ENCODE measurements at places on chromosomes 7 and 10. TPM values are rescaled to one million over a fixed set of nuclear protein-coding genes. Genes with fewer than 3 reads are reported as not detected.

DNA sequence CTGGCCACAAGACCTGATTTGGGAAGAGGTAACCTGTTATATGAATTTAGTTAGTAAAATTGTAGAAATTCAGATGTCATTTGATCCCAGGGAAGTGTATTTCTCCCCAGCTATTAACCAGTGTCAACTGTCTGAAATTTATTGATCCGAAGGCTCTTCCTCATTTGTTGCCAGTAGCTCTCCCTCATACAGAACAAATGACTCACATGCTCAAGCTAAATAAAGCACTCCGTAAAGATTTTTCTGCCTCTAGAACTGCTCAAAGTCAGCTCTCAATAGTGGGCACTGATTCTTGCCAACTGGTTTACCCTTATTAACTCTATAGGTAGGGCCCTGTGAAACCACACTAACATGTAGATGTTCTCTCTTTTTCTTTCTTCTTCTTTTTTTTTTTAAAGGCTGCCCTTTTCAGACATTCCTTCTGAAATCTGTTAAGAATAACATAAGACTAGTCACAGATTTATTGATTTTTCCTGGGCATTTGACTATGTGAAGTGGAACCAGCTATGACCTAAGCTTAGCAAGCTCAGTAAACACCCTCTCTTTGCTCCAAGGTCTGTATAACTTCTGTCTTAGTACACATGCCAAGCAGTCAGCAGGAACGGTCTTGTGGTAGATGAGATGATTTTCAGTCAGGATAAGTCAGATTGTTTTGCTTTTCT, 21.8 kb downstream of the RPA3 start:
- peak; percentile 40 for DNase-seq

- DNase-seq = no peak
These were observed 7.8 kb downstream of the DCLRE1A start for GRCh38 chr10:113846036-113846435.

DNA sequence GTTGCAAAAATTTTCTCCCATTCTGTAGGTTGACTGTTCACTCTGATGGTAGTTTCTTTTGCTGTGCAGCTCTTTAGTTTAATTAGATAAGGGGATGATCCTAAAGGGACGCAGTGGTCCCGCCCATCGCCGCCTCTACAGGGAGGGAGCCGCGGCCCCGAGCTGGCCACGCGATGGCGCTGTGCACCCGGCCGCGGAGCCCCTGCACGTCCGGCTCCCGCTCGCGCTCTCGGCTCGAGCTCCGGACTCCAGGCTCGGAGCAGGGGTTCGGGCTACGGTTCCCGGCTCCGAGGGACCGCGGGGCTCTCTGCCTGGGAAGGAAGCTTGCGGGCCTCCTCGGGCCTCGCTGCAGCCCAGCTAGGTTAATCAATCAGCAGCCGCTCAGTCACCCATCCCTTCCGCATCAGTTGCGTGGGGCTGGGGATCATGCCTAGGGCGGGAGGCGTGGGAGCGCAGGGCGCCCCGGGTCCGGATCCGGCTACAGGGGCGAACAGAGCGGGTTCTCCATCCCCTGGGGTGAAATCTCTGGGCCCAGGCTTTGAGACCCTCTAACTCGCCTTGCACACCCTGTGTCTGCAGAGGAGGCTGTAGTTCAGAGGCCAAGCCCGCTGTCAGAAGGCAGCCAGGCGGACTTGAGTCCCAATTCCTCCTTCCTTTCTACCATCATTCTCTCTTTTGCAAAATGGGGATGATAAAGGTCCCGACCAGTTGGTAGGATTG, 97.9 kb downstream of the WDR11 start:
- peak; percentile 59 for DNase-seq

GRCh38 chr10:73641328-73642060, at the start of gene MYOZ1:
MYOZ1 (minus strand) TSS chr10:73641474; CDS start chr10:73640017, 1,457 bp downstream.
- no peak for DNase-seq

GRCh38 chr10:130206216-130206737, 70.1 kb downstream of the GLRX3 start:
- DNase-seq = no peak

DNA sequence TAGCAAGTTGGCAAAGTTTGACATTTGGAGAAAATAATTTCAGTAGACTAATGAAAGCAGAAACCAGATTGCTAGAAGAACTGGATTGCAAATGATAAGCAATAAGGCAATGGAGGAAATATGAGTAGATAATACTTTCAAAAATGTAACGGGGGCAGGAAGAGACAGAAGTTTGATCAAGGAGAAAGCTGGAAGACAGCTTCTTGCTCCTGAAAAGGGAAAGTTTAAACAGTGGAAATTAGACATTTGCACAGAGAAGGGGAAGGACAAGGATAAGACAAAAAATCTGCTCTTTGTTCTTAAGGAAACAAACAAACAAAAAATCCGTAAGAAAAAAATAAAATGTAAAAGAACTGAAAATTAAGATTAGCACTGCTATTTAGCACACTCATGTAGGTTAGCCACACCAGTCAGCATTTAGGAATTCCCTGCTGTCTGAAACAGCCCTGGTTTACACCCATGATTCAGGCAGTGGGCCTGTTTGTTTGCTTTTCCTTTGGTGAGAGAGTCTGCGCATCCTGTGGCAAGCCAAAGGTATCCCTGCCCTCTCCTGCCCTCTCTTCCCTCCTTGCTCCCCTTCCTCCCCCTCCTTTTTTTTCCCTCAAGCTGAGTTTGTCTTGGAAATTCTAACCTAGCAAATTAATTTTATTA, 104.3 kb upstream of the CAV2 start:
- DNase-seq = peak; percentile 87

GRCh38 chr10:74363727-74364126, 212.7 kb downstream of the ADK start:
- DNase-seq = no peak

DNA sequence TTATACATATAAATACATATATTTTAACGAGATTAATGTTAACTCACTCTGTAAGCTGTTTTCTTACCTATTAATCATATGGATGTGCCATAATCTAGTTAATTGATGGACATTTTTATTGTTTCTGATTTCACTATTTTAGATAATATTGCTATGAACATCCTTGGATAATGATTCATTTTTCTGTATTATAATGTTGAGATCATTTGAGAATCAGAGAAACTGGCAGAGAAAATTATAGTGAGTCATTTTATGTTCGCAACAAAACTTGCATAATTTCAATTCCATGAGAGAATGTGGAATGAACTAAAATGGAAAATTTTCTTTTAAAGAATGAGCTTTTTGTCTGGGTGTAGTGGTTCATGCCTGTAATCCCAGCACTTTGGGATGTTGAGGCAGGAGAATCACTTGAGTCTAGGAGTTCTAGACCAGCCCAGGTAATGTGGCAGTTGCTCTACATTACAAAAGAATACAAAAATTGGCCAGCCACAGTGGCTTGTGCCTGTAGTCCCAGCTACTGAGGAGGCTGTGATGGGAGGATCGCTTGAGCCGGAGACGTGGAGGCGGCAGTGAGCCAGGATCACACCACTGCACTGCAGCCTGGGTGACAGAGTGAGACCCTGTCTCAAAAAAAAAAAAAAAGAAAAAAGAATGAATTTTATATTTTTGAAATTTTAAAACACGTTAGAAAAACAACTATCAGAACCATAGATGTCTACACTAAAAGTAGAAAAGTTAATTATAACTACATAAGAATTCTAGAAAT, 40.5 kb downstream of the PAPSS2 start:
- peak; percentile 85 for DNase-seq

DNA sequence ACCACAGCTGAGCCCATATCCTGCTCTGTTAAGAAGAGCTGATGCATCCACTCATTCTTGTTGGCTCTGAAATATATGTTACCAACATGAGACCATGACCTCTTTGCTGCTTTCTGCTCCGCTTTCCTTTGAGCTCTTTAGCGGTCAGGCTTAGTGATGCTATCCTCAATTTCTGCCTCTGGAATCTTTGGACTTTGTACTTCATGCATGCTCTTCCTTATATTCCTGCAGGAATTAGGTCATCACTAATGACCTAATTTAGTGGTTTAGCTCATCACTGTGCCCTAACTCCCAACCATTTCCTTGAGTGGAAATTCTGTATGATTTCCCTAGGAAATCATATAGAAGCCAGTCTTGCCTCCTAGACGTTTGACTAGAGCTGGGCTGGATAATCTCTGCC, 119.5 kb downstream of the AOAH start:
- no peak for DNase-seq

GRCh38 chr10:48456361-48456804, 148.5 kb downstream of the ARHGAP22 start:
- DNase-seq = no peak

DNA sequence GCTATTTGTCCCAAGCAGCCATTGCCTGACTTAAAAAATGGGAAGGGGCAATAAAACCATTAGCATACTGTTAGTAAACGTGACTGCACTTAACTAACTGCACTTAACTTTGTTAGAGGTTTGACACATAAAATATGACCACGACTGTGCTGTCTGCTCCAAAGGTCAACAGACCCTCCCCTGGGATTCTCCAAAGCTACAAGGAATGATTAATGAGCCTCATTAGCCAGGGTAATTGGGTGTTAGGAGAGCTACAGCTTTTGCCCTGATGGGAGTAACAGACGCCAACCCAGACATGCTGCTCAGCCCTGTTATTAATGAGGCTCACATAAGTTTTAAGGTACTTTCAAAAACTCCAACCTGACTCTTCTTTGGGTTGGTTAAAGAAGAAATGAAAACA, 129.4 kb upstream of the PLPP4 start:
- no peak for DNase-seq

DNA sequence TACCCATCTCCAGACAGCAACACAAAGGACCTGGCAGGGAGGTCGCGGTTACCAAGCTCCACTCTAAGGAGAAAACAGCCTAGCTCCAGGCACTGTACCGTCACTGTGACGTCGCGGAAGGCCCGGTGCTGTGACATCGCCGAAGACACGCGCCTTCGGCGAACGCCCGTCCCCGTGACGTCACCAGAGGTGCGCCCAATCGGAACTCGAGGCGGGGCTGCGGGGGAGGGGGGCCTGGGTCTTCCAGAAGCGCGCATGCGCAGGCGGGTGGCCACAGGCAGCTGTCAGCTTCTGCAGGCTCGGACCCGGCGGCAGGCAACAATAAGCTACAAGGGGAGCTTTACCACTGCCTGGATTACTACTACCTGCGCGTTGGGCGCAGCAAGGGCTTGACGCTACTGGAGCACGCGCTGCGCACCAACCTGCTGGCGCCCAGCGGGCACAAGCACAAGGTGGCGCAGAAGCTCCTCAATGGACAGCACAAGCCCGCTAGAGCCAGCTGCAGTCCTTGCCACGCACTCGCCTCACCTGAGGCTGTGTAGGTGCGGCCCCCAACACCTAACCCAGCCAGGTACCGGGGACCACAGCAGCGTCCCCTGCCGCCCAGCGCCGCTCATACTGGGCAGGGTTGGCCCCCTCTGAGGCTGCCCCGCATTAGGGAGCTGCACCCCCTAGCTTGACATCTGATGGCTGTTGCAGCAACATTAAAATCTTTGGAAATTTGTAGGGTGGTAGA, 208.4 kb downstream of the TPST1 start:
- DNase-seq = peak; percentile 48

- DNase-seq = no peak
These were observed 77.2 kb downstream of the KIAA1549 start for GRCh38 chr7:138903859-138904435.

- DNase-seq = no peak
These were observed 224.1 kb downstream of the BUB3 start for GRCh38 chr10:123378302-123378701.

GRCh38 chr10:126156012-126156411, 232.3 kb downstream of the ADAM12 start:
- no peak for DNase-seq

DNA sequence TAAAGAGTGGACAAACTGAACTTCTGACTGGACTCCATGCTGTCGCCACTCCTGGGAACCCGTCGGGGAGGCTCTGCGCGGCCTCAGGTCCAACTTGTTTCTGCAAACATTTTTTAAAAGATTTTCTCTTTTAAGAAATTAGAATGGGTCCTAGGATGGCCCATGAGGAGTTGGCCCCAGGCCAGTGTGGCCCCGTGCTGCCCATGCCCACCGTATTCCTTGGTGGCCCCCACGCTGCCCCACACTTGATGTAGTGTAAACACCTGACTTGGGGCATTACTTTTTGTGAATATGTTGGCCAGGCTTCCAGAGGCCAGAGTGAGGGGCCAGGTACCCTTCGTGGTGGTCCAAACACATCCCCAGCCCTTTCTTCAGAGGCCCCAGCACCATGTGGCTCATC, 19.3 kb downstream of the ZNF316 start:
- no peak for DNase-seq

- DNase-seq = peak; percentile 73
These were observed 38.0 kb upstream of the SPOCK2 start for GRCh38 chr10:72126184-72126871.

DNA sequence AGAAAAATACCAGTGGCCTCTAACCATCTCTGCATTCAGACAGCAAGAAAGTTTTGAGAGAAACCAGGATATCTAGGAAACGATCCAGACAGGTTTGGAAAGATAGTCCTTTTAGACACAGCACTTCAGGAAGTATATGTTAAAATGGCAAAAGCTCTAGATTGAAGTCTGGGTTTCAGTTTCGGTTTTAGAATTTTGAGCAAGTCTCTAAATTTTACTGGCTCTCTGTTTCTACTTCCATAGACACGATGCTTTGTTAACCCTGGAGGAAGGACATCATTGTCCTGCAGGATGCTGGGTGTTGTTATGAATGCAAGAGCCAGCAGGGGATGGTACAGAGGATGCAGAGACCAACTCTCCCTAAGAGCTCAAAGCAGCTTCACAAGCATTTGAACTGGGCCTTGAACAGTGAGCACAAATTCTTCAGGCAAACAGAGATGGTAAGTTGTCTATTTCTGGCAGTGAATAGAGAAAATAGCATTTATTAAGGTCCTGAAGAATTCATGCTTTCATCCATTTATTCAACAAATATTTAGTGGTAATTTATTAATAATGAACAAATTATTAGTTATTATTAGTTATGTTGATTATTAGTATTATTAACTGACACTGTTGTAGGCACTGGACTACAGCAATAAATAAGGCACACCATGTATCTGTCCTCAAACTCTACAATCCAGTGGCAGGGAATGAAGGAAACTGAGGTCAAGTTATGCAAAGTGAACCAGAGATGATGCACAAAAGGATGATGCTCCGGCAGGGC, 152.7 kb upstream of the NRP1 start:
- peak; percentile 55 for DNase-seq

DNA sequence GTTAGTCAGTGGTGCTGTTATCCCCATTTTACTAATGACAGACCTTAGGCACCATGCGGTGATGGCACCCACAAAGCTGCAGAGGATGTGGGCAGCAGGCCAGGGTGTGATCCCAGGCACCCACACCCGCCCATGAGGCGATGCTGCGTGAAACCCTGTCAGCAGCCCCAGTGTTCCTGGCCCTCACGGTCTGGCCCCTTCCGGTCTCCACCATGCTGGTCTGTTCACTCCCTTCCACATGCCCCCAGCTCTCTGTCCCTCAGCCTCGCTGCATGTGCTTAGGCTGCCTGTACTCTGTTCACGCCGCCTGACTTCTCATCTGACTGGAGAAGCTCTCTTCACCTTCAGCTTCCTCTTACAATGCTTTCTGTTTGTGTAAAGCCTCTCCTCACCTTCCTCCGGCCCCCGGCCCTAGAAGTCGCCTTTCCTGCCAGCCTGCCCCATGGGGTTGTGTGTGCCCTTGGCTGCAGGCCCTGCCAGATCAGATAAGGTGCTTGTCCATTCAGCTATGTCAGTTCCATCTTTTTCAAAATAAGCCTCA, 17.6 kb upstream of the ORAI2 start:
- DNase-seq = no peak

GRCh38 chr10:114279901-114280644, 41.0 kb downstream of the VWA2 start:
- DNase-seq = no peak

Gene OR2F2
- total RNA-seq = not detected

Gene ZCCHC24
- 38.8 TPM for total RNA-seq

Gene PLCE1
- 4.2 TPM for total RNA-seq

Gene PIK3AP1
- total RNA-seq = not detected

Gene NAMPT
- 84.4 TPM for total RNA-seq

Gene BTAF1
- 58.6 TPM for total RNA-seq

Gene EIF5AL1
- total RNA-seq = 1.5 TPM

Gene VAX1
- total RNA-seq = not detected

Gene CYP3A5
- 1.1 TPM for total RNA-seq
